ENCODE measurements at places on chromosomes 12 and 14.
A peak's percentile ranks its signal among the peaks of the same experiment; 100 is the strongest.

- peak; percentile 23 for DNase-seq
Measured at GRCh38 chr14:60085085-60085484, 6.6 kb upstream of the PCNX4 start.

DNA sequence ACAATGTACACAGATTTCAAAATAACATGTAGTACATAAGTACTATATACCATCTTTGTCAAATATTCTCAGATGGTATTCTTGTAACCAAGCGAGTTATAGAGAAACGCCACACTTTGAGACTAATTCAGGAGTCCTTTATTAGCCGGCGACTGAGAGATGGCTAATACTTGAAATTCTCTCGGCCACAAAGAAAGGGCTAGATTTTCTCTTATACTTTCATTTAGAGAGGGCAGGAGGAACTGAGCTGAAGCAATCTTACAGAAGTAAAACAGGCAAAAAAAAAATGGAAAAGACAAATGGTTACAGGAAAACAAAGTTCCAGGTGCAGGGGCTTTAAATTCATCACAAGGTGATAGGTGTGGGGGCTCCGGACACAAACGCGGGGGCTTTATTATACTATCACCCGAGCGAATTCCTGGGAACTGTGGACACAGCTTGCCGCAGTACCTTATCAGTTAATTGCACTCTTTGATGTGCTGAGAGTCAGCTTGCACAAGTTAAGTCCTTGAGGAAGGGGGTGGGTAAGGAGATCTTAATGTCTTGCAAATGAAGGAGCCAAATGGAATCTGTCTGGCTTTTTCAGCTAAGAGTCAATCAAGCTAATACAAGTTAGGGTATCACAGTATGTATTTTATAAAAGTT lies 382.3 kb downstream of the KCNH5 start:
- DNase-seq, result no peak

GRCh38 chr14:61034416-61035120 lies 53.5 kb downstream of the SLC38A6 start:
- DNase-seq, result no peak

DNA sequence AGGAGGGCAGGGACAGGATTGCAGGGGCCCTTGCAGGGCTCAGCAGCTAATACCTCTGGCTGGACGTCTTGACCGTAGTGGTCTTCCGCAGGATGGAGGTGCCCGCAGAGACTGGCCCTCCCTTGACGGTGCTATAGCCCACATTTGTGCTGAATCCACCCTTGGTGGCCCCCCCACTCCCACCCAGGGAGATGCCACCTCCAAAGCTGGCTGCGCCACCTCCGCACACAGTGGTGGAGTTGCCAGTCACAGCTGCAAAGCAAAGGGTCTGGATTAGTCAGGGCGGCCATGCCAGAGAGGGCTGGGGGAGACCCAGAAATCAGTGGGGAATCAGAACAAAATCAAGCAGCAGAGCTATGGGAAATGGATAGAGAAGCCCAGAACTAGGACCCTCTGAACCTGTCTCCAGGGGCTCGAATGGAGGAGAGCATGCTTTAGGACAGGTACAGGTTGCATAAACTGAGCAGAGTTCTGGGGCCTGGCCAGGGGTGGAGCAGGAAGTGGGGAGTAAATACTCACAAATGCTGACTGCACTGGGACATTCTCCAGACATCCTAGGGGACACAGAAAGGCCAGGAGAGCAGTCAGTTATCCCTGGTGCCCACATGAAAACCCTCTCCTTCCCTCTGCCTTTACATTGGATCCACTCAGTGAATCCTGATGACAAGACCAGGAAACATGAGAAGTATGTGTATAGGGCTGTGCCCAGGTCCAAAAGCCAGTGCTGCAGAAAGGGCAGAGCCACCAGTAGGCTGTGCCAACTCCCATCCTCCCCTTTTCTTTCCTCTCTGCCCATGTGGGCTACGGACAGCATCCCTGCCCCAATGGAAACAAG lies 8.1 kb upstream of the KRT4 start:
- no peak for DNase-seq

DNA sequence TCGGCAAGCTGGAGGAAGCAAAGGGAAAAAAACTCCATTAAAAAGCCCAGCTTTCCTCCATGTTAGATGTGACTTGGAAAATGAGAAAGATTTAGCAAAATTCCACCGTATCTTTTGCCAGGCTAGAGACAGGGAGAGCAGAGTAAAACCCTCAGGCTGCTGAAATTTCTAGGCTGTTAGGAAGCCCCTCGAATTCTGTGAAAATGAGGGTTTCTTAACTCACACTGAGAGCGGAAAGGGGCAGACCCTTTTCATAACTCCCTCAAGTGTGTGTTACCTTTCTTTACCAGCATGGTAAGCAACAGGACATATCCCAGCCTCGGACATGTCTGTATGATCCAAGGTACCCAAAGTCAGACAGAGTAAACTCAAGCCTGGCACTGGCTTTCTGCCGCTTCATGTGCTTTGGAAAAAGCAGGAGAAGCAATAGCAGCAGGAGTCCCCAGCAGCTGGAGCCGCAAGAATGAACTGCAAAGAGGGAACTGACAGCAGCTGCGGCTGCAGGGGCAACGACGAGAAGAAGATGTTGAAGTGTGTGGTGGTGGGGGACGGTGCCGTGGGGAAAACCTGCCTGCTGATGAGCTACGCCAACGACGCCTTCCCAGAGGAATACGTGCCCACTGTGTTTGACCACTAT lies at the start of gene RHOJ:
TSS of gene RHOJ (plus strand) at position 37 of the 637 bp plus-strand sequence. CDS start at position 464, 427 bp downstream.
- DNase-seq, result peak; percentile 50

DNA sequence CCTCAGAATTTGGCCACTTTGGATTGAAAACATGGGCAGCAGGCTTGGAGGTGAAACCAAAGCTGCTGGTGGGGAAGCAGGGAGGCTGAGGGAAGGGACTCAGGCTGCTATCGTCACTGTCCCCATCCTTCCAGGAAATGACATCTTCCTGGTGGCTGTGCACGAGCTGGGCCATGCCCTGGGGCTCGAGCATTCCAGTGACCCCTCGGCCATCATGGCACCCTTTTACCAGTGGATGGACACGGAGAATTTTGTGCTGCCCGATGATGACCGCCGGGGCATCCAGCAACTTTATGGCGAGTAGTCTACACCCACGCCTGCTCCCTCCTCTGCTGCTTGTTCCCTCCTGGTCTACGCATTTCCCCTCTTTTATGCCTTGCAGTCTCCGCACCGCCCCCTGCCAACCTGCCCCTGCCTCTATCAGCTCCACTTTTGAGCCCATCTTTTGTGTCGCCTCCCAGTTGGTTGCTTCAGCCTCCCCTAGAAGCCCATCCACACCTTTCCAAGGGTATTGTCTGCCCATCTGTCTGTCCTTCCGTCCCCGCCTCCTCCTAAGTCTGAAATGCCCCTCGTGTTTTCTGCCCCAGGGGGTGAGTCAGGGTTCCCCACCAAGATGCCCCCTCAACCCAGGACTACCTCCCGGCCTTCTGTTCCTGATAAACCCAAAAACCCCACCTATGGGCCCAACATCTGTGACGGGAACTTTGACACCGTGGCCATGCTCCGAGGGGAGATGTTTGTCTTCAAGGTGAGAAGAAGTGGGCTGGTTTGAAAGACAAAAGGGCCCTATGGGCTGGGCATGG lies 6.9 kb downstream of the MMP14 start:
- DNase-seq, result no peak

GRCh38 chr14:64683264-64683663 lies 21.0 kb upstream of the PLEKHG3 start:
- no peak for DNase-seq

DNA sequence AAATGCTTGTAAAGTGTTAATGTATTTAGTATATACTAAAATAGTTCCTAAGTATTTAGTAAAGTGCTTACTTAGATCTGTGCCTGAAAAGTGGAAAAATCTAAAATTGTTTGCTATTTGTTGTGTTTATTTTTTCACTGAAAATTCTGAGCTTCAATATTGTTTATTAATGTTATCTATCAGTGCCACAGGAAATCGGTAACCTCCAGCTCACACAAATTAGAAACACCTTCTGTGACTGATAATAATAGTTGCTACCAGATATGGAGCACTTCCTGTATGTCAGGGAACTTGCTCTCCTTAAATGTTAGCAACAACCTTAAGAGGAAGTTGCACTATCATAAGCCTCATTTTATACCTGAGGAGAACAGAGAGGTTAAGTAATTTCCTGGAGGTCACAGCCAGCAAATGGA lies 723 bp upstream of the LRP10 start:
- no peak for DNase-seq

GRCh38 chr14:88934351-88934806 lies 109.9 kb downstream of the TTC8 start:
- DNase-seq, result peak; percentile 23

DNA sequence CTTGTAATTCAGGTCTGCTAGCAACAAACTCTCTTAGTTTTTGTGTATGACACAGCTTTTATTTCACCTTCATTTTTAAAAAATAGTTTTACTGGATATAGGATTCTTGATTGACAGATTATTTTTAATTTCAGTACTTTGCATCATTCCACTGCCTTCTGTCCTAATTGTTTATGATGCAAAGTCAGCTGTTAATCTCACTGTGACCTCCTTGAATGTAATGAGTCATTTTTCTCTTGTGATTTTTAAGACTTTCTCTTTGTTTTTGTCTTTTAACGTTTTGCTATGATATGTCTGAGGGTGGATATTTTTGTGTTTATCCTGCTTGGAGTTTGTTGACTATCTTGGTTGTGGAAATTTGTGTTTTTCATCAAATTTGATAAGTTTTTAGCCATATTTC lies 126.3 kb upstream of the FBXO33 start:
- DNase-seq, result no peak

GRCh38 chr14:21089877-21090193 lies 8.6 kb downstream of the ZNF219 start:
- DNase-seq, result no peak

GRCh38 chr14:64549791-64550620 lies at the start of gene PPP1R36:
Gene PPP1R36 (plus strand): TSS chr14:64549961. CDS start chr14:64549998, 37 bp downstream.
- peak; percentile 30 for DNase-seq

- no peak for DNase-seq
Measured at GRCh38 chr12:86985298-86985697, 729.1 kb upstream of the MGAT4C start.

DNA sequence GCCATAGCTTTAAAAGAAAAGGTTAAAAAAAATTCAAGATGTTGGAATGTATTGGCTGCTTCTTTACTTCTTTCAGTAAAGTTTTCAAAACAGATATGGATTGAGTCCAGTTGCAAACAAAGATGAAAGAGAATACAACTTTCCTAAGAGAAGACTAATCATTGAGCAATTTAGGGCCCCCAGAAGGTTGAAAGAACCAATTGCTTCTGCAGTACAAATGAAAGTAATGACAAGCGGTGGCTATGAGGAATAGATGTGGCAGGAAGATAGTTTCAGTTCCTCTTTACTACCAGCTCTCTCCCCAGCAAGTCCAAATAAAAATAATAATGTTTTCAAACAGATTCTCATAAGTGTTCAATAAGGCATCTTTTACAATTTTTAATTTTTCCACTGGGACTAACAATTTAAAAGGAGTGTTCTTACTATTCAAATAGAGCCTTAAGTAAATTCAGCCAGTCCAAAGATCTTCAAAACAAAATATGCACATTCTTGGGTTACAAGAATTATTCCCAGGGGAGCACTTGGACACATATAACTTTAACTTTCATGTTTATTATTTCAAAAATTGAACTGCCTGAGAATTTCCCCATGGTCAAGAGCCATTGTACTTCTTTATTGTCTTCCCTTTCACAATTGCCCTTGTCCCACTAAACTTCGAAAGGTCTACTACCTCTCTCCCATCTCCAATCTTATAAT lies 62.3 kb upstream of the PPP1R12A start:
- peak; percentile 53 for DNase-seq

- peak; percentile 73 for DNase-seq
Measured at GRCh38 chr12:47504775-47505446, 200.9 kb downstream of the RPAP3 start.

GRCh38 chr12:125287155-125287847 lies 222.1 kb downstream of the AACS start:
- DNase-seq, result no peak

DNA sequence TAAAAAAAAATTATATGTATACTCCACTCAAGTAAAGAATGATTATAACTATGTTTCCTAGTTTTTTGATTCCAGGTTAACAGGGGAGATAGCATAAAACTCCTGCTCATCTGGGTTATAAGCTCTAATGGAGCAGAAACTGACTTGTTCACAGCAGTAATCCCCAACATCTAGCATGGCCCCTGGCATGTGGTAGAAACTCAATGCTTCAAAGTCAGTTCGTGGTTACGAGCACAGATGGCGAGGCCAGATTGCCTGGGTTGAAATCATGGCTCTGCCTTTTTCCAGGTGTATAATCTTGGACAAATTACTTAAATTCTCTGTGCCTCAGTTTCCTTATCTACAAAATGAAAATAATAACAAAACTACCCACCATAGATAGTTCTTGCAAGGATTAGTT lies 183.8 kb downstream of the TTC7B start:
- no peak for DNase-seq

- no peak for DNase-seq
Measured at GRCh38 chr12:11904124-11904523, 166.6 kb upstream of the BCL2L14 start.

DNA sequence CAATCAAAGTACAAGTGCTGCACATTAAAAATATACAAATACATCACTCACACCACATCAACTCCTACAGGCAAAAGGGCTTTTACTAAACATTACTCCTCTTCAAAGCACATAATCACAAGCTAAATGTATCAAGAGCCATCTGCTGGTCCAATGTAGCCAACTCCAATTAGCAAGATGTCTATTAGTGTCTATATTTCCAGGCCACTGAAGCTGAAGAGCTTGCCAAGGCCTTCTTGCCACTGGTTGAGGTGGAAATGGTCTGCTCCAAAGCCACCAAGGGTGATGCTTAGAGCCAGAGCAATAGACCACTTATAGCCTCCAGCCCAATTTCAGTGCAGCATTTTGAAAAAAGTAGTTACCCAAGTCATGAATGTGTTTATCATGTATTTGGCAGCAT lies 54.4 kb downstream of the RASSF9 start:
- no peak for DNase-seq

GRCh38 chr12:84730561-84731162 lies 181.9 kb downstream of the SLC6A15 start:
- no peak for DNase-seq

DNA sequence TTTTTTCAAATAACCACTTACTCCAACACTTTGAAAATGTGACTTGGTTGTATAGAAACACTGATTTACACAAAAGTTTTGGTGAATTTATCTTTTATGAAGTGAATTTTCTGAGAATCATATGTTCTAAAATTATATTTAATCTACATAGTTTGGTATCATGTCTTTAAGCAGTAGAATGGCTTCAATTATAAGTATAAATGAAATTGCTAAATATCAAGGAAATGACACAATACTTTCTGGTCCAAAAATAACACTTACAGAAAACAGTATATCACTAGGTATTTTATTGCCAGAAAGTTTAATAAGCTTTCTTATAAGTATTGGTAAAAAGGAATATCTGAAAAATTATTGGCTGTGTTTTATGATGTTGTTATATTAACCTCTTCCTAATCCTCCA lies 90.9 kb downstream of the SRGAP1 start:
- DNase-seq, result no peak

DNA sequence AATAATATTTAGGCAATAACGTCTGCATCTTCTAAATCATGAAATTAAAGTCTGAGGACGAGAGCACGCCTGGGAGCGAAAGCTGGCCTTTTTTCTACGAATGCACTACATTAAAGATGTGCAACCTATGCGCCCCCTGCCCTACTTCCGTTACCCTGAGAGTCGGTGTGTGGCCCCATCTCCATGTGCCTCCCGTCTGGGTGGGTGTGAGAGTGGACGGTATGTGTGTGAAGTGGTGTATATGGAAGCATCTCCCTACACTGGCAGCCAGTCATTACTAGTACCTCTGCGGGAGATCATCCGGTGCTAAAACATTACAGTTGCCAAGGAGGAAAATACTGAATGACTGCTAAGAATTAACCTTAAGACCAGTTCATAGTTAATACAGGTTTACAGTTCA lies 19.3 kb downstream of the CKB start:
- DNase-seq, result no peak

GRCh38 chr12:92927055-92927435 lies 2.0 kb downstream of the EEA1 start:
- DNase-seq, result peak; percentile 57
